ENCODE measurements at places on chromosomes 5 and 9.

- DNase-seq: no peak
Observed at GRCh38 chr5:54964405-54964804, 21.0 kb downstream of the ESM1 start.

- no peak for DNase-seq
Observed at GRCh38 chr9:124355941-124356744, 59.1 kb downstream of the PSMB7 start.

GRCh38 chr5:80686757-80687156, 32.0 kb upstream of the DHFR start:
- DNase-seq: peak; percentile 66

GRCh38 chr5:127518319-127518621, 830 bp downstream of the PRRC1 start:
- DNase-seq: peak; percentile 37

GRCh38 chr5:15492545-15492944, 7.4 kb upstream of the FBXL7 start:
- no peak for DNase-seq

DNA sequence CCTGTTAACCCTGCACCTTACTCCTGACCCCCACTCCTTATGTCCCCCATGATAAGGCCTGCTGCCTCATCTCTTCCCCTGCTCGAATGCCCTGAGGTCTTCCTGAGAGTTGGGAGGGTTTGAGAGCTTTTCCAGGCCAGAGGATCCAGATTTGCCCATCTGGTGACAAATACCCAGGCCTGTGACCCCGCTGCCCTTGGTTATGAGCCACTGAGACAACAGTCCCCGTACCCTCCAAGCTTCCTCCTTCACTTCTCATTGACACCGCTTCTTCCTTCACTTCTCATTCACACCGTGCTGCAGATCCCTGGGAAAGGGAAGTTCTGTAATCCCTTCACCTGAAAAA, 593 bp downstream of the GM2A start:
- DNase-seq: no peak

GRCh38 chr5:72273547-72273946, 46.5 kb downstream of the MRPS27 start:
- DNase-seq: no peak

Data from hematopoietic multipotent progenitor cell (in vitro differentiated cells).